ENCODE measurements at places on chromosomes 4 and X.

DNA sequence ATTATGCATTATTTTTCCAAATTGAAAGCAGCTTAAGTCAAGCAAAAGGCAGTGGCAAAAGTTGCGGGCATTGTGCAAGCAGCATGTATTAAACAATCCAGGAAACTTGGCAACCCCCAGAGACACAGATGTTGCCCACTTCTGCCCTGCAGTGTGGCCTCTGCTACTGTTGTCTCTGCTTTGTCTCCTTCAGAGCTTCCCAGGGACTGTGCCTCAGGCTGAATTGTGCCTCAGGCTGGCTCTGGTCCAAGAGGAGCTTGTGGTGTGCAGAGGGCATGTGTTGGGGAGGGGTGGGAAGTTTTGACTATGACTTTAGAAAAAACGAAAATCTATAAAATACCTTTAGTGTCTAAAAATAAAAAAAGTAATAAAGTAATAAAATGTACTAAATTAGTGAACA lies 201.4 kb downstream of the CCSER1 start:
- DNase-seq, result no peak

GRCh38 chr4:114321366-114321765 lies 277.2 kb upstream of the UGT8 start:
- no peak for DNase-seq

DNA sequence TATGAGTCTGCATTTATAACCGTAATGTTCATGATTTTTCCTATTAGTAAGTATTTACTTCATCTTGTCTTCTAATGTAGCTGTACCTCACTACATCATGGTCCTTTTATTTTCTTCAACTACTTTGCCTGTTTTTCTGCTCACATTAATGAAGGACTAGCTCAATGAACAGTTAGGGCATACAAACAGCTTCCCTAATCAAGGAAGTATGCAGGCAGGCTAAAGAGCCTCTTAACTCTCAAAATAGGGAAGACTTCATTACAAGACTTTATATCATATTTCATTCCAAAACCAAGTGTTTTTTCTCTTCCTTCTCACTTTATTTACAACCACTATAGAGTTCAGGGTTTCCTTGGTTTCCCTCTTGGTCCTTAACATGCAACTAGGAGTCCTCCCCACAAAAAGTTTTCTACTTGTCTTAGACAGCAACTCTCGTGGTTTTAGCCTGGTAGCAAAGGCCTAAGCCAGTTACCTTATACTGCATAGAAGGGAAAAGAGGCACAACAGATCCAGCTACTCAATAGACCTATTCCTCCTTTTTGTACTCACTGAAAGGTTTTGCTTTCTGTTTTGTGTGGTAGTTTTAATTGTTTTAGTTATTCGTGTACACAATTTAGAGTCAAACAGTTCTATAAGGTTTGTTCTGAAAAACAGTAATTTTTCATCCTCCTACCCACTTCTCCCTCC lies 40.8 kb downstream of the SMIM14 start:
- DNase-seq, result no peak

DNA sequence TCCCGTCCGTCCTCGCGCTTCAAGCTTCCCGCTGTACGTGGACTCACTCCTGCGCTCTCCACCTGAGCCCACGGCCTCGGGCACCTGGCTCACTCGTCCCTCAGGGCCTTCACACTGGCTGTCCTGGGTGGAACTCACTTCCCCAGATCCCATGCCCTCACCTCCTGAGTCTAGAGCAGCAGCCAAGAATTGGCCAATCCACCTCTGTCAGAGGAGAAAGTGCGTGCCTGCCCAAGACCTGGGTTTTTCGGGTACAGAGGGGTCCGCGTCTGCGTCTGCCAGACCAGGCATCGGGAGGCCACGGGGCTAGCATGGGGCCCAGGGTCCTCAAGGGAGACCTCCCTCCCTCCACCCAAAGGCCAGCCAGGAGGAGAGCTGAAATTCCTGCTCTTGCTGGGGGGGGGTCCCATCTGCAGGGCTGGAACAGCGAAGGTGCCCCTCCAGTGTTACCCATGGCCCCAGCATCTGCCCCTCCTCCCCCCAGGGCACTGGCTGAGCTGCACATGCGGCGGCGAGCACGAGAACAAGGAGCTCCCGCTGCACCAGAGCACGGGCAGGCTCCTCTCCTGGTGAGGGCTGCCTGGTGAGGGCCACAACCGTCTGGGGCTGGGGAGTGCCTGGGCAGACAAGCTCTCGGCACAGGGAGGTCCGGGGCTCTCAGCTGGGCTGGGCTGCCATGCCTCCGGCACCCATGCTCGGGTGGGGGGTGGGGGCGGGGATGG lies 47.5 kb downstream of the FAM53A start:
- DNase-seq, result no peak

DNA sequence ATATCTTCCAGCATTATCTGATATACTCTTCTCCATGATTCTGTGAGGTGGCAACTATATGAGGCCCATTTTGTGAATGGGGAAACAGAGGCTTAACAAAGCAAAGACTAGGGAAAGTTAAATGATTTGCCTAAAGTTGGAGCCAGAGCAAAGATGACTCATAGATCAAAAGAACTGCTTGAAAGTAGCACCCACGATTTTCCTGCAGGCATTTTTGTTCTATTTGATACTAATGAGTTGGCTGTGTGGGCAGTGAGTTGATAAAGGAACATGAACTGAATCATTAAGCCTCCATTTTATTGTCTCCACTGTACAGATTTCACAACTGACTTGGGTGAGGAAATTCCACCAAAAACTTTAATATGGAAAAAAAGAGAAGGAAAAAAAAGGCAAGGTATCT lies 138.9 kb upstream of the IGFBP7 start:
- no peak for DNase-seq

DNA sequence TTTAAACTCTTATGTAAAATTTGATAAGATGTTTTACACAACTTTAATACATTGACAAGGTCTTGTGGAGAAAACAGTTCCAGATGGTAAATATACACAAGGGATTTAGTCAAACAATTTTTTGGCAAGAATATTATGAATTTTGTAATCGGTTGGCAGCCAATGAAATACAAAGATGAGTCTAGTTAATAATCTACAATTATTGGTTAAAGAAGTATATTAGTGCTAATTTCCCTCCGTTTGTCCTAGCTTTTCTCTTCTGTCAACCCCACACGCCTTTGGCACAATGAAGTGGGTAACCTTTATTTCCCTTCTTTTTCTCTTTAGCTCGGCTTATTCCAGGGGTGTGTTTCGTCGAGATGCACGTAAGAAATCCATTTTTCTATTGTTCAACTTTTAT lies at the start of gene ALB:
ALB (plus strand) TSS at position 246 of the 400 bp plus-strand sequence; CDS start at position 287, 41 bp downstream.
- no peak for DNase-seq

- DNase-seq, result no peak
Measured at GRCh38 chr4:40209401-40209800, 12.6 kb downstream of the RHOH start.

- DNase-seq, result no peak
Measured at GRCh38 chrX:56366901-56367300, 134.7 kb downstream of the KLF8 start.

- DNase-seq, result no peak
Measured at GRCh38 chrX:72540318-72540717, 32.3 kb downstream of the HDAC8 start.

DNA sequence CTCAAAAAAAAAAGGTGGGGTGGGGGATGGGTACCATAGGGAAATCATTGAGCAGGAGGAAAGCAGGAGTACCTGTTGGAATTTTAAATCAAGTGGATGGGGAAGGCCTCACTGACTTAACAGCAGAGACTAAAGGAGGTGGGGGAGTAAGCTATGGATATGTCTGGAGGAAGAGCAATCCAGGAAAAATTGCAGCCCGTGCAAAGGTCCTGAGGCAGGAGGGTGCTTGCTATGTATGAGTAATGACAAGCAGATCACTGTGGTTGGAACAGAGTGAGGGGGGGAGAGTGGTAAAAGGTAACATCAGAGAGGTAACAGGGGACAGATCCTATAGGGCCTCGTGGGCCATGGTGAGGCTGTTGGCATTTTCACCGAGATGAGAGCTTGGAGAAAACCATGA lies 4.1 kb downstream of the FTSJ1 start:
- no peak for DNase-seq

Measured in natural killer cell treated with Interleukin-12 subunit alpha and Interleukin-12 subunit beta and Interleukin-15 and Interleukin-18, amount 100 ng/mL, for 72 hours (primary cell).